ENCODE measurements at places on chromosomes 12 and 14. TPM values are rescaled to one million over a fixed set of nuclear protein-coding genes. Genes with fewer than 3 reads are reported as not detected.
A peak's percentile ranks its signal among the peaks of the same experiment; 100 is the strongest.

GRCh38 chr14:24815543-24815942, 181.6 kb upstream of the GZMB start:
- no peak for DNase-seq

DNA sequence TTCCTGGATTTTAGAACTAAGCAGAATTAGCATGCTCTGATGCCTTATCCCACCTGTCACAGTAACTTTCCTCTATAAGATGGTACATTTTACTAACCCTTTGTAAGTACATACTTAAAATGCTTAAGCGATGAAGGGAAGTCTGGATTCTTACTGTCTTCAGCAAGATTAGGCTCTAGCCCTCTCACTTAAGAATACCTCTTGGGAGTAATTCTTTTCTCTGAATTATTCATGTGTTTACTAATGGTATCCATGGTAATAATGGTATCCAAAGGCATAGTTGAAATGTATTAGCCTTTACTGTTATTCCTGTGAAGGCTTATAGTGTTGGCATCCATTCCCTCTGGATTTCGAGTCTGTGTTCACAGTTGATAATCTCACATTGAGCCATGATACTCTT, 176.9 kb downstream of the MON2 start:
- DNase-seq = no peak

The CLEC9A gene
- not detected for total RNA-seq

DNA sequence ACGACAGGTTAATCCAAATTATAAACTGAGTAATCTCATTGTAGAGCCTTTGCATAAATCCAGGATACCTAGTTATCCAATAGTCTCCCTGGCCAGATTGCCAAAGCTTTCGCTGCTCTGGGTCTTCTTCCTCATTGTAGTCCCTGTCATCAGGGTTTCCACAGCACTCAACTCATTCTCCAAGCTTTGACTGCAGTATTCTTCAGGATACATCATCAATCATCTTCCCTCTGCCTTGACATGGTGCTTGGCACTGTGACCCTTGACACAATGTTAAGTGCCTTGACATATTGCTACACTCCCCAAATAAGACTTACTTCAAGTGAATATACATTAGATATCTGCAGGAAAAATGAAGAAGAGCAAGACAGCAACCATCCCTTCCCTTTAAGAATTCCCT, 60.1 kb upstream of the RESF1 start:
- DNase-seq = no peak

GRCh38 chr12:72271451-72272090, 599 bp upstream of the TRHDE start:
- DNase-seq = peak; percentile 16

DNA sequence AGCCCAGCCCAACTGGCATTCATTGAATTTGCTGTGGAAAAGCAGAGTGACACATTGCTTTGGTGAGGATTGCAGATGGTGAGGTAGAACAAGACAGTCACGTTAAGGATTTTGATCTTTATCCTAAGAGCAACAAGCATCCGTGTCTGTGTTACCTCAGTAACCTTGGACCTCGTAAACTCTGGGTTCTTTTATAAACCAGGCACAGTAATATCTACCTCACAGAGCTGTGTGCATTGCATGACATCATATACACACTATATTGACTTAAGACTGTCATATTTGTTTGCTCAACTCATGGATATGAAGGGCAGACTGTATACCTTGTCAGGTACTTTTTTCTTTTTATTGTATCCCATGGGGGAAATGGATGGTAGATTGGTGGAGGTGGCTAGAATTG, 156.2 kb downstream of the ETV6 start:
- DNase-seq = no peak

All from dermis blood vessel endothelial cell (primary cell).